NCI-H2029 treated with DMSO at 0.1 percent for 48 hours (cell line): ENCODE measurements at places on chromosomes 13 and 19.

GRCh38 chr13:113122550-113123225 is at the start of gene F10:
Gene F10, plus strand, starts transcription at chr13:113122799. Its CDS starts 57 bp downstream, at chr13:113122856.
- DNase-seq, result no peak

DNA sequence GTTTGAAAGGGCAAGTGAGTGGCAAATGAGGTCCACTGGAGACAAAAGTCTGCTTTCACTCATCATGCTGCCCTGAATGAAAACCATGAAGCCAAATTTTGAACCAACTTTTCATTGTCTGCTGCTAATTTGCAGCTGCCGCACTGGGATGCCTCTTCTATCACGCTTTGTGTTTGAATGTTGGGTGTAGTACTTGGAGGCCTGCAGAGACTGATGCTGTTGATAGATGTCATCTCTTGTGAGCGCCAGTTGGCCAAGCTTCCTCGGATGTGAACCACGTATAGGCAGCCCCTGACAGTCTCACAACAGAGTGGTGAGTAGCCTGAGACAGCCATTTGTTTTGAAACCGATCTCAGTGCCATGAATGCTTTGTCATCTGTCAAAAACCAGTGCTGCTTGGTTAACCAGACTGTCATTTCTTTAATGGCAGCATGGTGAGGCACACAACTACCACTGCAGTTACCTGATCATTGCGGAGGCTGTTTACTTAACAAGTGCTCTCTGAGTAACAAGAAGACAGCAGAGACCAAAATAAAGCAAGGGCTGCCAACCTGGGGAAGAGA is 31.2 kb upstream of the SLC10A2 start:
- no peak for DNase-seq

DNA sequence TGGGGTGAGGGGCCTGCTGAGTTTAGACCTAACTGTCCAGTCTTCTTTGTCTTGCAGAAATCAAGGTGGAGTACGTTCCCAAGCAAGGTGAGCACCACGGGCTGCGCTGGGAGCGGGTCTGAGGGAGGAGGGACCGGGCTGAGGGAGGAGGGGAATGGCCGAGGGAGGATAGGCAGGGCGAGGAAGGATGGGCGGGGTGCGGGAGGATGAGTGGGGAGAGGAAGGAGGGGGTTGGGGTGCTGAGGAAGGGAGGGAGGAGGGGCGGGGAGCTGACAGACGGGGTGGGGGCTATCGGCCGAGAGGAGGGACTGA is 18.5 kb downstream of the MYBPC2 start:
- DNase-seq, result no peak

DNA sequence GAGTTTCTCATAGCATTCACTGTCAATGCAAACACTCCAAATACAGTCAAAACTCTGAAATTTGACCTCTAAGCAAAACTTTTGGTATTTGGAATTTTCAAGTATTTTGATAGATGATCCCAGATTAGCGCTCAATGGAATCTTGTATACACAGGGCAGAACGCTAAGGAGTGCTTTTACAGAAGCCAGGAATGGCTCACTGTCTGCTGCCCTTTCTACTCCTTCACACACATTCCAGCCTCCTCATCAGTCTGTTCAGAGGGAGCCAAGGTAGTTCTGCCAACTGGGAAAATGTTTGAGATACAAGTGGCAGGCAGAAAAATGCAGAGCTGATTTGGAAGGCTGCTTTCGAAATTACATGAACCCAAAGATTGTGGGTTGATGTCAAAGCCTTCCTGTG is 4.4 kb upstream of the STARD13 start:
- DNase-seq, result no peak

DNA sequence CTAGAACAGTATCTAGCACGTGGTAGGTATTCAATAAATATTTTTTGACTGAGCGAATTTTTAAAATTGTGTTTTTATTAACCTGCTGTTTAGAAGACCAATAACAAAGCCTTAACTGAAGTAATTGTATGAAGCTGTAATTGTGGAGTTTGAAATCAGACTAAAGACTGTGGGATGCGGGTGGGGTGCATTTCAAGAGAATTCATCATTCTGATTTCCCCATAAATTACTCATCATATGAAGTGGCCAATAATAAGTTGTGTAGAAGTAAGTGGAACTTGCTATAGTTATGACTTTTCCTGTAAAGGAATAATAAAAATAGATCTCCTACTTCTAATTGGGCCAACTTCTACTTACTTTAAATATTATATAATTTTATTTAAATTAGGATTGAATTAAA is 449.3 kb downstream of the PCDH9 start:
- no peak for DNase-seq

DNA sequence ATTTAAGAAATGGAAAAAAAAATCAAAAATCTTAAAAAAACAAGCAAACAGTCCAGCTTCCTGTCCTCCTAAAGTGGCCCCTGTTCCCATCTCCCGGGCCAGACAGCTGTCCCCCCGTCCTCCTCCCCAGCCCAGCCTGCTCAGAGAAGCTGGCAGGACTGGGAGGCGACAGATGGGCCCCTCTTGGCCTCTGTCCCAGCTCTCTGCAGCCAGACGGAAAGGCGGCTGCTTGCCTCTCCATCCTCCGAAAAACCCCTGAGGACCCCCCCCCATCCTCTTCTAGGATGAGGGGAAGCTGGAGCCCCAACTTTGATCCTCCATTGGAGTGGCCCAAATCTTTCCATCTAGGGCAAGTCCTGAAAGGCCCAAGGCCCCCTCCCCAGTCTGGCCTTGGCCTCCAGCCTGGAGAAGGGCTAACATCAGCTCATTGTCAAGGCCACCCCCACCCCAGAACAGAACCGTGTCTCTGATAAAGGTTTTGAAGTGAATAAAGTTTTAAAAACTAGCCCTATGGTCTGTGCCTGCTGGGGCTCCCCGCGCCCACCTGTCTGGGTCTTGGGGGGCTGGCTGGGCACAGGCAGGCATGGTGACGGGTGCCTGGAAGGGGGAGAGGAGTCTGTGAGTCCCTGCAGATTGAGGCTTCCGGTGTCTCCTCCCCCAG is 3.8 kb downstream of the GADD45GIP1 start:
- no peak for DNase-seq

GRCh38 chr13:99883805-99884204 is 87.8 kb downstream of the ZIC5 start:
- DNase-seq, result no peak

DNA sequence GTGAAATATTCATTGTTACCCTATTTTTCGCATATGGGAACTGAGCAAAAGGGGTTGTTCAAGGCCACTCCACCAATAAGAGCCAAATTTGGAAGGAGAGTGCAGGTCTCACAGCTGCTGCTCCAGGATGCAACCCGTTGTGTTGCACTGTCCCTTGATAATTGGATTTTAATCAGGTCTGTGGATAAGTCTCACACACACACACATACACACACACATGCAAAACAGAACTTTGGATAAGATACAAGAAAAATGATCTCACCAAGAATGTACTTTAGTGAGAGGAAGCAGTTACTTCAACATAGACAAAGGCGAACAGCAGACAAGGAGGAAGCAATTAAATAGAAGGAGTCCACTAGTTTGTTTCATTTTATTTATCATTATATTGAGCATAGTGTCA is 127.3 kb upstream of the EDNRB start:
- DNase-seq, result no peak

DNA sequence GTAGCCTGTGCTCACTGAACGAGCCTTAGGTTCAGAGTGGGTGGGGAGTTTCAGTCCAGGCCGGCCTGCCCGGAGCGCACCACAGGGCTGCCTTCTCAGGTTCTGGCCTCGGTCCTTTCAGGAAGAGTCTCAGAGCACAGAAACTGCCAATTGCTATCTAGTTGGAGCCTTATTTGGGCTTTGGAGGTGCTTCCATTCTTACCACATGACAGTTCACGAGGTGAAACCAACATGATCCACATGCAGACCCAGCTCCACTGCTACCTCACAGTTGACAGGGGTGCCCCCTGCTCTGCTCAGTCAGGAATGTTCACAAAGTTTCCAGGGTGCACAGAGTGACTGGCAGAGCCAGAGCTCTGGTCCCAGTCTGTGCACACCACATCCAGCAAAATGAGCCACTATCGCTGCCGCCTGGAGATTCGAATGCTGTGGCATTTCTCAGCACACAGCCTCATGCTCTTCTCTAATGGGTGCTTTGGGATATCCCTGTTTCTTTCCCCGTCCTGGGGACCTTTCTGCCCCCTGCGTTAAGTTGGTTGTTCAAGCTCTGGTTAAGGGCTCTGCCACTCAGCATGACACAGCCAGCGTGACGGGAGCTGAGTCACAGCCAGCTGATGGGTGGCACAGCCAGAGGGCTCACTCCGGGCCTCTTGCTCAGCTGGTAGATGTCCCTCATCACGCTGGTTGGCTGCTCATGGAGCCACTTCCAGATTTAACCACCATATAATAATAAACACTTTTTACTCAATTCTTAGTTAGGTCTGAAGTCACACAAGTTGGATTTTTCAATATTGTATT is 7.5 kb upstream of the SACS start:
- no peak for DNase-seq

- DNase-seq, result no peak
These were observed 2.2 kb upstream of the EID2 start for GRCh38 chr19:39542206-39542605.

GRCh38 chr13:34174671-34175145 is 356.8 kb downstream of the RFC3 start:
- no peak for DNase-seq

- DNase-seq, result no peak
These were observed 1048.6 kb downstream of the PCDH17 start for GRCh38 chr13:58680115-58680514.

- no peak for DNase-seq
These were observed at the start of gene MAG for GRCh38 chr19:35291916-35292315. Gene MAG, plus strand, starts transcription at chr19:35292161. Its CDS starts 3,248 bp downstream, at chr19:35295409.

DNA sequence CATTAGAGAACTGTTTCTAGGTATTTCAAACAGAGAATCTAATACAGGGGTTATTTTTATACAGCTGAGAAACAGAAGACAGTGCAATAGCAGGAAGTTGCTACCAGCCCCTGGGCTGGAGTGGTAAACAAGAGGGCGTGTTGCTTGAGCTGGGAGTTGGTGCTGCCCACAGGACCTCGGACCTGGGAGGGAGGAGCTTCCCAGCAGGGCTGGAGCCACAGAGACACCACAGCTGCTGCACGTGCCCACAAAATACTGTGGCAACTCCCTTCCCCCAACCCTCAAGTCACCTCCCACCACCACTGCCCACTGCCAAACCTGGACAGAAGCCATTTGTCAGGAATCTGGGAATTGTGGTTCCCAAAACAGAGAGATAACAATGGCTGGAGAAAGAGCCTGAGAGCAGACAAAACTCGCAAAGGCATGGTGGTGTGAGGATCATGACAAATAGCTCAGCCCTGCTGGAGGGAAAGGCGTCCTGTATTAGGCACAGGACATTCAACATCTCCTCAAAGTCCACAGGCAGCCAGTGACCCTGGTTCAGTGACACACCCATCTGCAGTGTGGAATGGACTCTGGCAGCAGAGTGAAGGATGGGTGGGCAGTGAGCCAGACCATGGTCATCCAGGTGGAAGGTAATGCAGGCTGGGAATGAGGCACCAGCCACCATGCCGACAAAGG is 57.2 kb downstream of the SPATA13 start:
- DNase-seq, result no peak

- no peak for DNase-seq
These were observed 10.5 kb upstream of the B3GNT3 start for GRCh38 chr19:17784201-17785008.

DNA sequence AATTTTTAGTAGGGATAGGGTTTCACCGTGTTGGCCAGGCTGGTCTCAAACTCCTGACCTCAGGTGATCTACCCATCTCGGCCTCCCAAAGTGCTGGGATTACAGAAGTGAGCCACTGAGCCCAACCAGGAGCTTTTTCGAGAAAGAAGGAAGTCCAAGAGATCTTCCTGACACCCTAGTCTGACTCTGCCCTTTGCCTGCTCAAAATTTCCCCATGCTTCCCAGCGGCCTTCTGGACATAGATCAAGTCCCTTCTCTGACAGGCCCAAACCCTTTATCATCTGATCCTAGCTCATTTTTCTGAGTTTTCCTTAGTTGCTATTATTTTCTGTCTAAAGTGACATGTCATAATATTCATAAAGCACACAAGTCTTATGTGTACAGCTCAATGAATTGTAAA is 1.5 kb upstream of the BAX start:
- DNase-seq, result no peak

GRCh38 chr13:61600360-61601033 is 184.8 kb upstream of the PCDH20 start:
- no peak for DNase-seq

DNA sequence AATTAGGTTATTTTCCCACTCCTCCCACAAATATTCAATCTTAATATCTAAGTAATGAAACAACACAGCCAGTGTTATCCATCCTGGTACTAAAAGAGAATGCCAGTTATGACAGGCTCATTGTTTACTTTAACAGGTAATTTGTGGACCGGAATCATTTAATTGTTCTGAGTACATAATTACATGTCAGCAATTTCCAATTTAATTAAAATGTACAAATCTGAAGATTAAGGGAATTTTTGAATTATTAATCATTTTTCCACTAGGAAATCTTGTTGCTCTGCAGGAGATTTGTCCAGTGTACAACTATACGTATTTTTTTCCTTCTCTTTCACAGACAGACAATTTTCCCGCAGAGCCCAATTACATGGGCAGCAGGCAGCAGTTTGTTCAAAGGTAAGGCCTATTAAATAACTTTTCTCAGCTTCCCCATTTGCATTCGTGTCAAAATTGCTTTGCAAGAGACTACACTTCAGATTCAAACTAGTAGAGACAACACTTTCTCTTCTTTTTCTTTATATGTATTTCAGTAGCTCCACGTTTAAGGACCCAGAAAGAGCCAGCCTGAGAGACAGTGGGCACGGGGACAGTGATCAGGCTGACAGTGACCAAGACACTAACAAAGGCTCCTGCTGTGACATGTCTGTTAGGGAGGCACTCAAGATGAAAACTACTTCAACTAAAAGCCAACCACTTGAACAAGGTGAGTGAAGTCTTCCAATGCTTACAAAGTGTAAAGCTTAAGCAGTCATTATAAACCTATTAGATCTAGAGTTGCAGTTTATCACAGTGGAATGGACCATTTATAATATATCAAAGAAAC is 34.8 kb downstream of the PCDH17 start:
- no peak for DNase-seq

DNA sequence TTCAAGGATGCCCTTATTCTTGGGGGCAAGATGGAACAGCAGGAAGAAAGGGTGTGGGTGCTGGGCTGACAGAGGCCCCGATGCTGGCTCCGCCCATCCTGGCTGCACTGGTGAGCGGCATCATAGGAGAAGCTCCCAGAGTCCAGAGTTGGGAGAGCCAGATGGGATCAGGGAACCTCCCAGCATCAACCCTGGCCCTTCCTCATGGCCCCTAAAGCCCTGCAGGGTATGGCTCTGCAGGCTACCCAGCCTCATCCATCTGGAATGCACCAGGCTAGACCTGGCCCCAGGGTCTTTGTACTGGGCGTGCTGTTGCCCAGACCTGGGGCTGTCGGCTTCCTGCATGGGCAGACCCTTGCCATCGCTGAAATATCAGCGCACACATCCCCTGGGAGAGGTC is 7.9 kb upstream of the ELL start:
- DNase-seq, result no peak

- DNase-seq, result no peak
These were observed 196.9 kb downstream of the ZIC5 start for GRCh38 chr13:99774644-99775043.
